Activated T-helper 1 cell treated with anti-CD3 and anti-CD28 coated beads, Interleukin-2, amount 50 U/mL, for 16 hours (primary cell): ENCODE measurements at places on chromosomes 16 and 17.
A peak's percentile ranks its signal among the peaks of the same experiment; 100 is the strongest.

GRCh38 chr16:82201351-82201750, 31.3 kb upstream of the MPHOSPH6 start:
- DNase-seq, result no peak

DNA sequence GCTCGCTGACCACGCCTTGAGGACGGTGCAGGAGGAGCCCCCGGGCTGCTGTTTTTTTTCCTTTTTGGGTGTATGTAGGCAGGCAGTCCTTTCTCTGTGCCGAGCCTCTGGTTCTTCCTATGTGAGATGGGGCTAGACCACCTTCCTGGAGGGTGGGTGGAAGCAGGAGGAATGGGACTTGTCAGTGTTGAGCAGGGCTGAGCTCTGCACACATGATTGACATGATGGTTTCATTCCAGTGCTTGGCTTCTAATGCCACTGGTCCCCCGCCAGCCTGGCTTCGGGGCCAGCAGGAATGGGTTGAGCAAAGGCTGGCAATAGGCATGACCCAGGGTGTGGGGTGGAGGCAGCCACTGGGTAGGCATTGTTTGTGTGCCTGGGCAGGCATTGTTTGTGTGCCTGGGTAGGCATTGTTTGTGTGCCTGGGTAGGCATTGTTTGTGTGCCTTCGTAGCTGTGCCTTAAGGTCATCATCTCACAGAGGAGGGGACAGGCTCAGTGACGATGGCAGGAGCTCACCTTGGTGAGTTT, 14.2 kb upstream of the ADCY7 start:
- no peak for DNase-seq

DNA sequence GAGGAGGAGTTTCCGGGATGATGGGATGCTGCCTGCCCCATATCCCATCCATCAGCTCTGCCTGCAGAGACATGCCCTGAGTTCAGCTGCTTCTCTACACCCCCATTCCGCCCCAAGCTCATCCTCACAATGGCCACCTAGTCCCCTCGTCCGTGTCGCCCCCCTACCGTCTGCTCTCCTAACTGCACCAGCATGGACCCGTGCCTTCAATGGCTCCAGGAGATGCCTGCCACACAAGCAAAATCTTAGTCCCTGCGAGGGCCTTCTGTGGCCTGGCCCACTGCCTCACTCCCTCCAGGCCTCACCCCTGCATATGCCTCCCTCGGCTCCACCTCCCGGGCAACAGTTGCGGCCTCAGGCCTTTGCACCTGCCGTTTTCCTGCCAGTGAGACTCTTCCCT, 1.8 kb upstream of the TELO2 start:
- DNase-seq, result no peak

GRCh38 chr16:85935391-85935973, 36.5 kb downstream of the IRF8 start:
- no peak for DNase-seq

DNA sequence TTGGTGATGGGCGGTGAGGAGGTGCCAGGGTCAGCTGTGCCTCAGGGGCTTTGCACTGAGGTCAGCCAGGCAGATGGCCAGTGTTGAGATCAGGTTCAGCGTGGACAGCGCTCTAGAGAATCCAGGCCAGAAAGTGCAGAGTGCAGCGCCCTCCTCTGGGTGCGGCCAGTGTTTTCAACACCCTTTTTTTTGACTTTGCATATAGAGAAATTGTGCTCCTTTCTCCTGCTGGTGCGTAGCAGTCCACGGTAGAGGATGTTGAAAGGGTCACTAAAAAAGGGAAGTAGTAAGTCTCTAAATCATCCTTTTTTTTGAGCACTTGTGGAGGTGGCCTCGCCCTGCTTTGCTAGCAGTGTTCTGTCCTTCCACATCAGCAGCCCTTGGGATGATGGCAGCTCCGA, 53.9 kb downstream of the BANP start:
- no peak for DNase-seq

DNA sequence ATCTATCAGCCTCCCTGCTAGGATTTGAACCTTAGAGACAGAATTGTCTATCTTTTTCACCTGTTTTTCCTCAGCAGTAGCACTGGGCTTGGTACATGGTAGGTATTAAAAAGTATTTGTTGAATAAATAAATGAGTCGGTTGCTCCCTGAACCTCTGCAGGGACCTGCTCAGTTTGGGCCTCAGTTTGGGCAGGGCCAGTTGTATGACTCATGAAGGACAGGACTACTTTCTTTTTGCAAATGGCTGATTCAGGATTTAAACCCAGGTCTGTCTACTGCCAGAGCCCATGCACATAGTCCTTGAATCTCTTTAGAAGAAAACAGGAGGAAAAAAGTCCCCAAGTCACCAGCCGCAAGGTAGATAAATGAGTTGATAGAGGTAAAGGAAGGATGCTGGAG, 3.1 kb downstream of the MMP2 start:
- DNase-seq, result no peak

DNA sequence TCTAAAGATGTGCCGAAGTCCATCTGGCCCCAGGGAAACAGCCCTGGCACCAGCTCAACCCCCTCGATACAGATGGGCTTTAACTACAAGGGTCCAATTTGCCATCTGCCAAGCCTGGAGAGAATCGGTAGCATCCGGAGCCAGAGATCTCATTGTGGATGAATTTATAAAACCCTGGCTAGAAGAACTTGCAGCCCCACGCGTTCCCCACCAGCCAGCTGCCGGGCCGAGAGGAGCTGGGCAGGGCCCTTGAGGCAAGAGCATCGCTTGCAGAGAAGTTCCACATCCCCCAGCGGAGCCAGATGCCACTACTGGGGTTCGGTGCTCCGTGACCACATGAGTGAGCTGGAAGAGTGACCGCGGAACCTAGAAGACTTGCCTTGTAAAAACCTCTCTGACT, 65.3 kb upstream of the NOL11 start:
- DNase-seq, result no peak

DNA sequence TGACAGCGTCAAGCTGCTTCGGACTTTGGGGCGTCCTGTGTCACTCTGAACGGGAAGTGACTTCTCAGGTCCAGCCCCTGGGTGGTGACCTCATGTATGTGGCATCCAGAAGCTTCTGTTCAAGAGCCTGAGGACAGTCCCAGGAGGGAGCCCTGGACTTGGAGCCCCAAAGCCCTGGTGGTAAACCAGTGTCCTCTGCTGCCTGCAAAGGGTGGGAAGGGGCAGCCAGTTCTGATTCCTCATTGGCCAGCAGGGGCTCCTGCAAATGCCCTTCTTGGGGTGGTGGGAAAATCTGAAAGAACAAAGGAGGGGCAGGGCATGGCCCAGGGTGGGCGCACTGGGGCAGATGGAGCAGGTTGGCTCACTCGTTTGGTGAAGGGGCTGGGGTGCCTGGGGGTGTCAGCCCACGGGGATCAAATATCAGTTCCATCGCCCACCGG, 1.6 kb downstream of the OSGIN1 start:
- no peak for DNase-seq

DNA sequence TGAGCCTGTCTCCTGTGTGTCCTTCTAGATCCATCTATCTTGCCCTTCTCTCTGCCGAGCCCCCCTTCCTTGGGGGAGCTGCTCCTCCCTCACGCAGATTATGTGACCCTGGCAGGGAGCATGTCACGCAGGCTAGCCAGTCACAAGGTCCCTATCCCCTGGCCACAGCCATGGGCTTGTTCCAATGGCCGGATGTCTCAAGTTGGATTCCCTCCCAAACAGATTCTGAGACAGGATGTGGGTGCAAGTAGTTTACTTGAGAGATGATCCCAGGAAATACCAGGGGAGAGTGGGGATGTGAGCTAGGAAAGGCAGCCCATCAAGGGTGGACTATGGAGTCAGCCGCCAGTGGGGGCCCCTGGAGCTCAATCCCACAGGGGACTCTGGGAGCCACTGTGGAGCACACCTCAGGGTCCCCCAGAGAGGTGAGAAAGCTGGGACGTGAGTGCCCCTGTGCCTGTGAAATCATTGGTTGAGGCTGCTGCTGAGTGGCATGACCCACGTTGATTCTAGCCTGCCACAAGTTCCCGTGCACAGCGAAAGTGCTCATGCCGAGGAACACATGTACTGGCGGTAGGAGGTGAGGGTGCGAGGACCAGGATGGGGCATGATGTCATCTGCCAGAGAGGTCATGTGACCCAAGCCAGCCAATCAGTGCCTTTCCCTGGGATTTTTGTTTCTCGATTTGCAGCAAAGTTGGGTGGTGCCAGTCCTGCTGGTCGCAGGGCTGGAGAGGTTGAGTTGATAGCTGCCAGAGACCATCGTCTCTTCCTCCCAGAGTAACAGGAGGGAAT, 6.4 kb upstream of the CRISPLD2 start:
- DNase-seq, result no peak

- no peak for DNase-seq
These were observed 6.6 kb downstream of the GSDMA start for GRCh38 chr17:39969375-39969774.

DNA sequence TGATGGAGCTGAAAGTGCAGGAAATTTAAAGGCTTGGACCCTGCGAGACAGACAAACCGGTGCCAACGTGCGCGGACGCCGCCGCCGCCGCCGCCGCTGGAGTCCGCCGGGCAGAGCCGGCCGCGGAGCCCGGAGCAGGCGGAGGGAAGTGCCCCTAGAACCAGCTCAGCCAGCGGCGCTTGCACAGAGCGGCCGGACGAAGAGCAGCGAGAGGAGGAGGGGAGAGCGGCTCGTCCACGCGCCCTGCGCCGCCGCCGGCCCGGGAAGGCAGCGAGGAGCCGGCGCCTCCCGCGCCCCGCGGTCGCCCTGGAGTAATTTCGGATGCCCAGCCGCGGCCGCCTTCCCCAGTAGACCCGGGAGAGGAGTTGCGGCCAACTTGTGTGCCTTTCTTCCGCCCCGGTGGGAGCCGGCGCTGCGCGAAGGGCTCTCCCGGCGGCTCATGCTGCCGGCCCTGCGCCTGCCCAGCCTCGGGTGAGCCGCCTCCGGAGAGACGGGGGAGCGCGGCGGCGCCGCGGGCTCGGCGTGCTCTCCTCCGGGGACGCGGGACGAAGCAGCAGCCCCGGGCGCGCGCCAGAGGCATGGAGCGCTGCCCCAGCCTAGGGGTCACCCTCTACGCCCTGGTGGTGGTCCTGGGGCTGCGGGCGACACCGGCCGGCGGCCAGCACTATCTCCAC, at the start of gene NOG:
TSS of gene NOG (plus strand) at position 54 of the 674 bp plus-strand sequence. CDS start at position 579, 525 bp downstream.
- no peak for DNase-seq

DNA sequence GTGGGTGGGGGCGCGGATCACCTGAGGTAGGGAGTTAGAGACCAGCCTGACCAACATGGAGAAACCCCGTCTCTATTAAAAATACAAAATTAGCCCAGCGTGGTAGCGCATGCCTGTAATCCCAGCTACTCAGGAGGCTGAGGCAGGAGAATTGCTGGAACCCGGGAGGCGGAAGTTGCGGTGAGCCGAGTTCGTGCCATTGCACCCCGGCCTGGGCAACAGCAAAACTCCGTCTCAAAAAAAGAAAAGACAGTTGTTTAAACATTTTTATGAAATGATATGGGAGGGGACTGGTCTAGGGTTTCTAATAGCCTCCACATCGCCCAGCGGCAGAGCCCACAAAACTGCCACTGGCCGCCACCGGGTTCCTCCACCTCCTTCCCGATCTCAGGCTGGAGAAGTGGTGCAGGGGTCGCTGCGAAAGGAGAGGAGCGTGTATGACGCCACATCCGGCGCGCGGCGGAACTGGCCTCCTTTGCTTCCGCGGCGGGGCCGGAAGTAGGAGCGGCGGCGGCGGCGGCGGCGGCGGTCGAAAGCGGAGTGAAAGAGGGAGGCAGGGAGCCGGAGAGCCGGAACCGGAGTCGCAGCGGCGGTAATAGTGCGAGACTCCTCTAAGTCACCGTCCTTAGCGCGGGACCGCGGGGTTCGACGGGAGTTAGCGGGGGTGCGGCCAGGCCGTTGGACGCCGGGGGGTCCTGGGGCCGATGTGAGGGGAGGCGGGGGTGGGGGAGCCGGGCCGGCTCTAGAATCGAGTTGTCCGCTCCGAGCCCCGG, at the start of gene PPP4C:
TSS of gene PPP4C (plus strand) at position 492 of the 773 bp plus-strand sequence. CDS start 384 bp downstream, outside the sequence.
- peak; percentile 85 for DNase-seq

GRCh38 chr16:85521552-85522307, 91.4 kb upstream of the GSE1 start:
- no peak for DNase-seq

DNA sequence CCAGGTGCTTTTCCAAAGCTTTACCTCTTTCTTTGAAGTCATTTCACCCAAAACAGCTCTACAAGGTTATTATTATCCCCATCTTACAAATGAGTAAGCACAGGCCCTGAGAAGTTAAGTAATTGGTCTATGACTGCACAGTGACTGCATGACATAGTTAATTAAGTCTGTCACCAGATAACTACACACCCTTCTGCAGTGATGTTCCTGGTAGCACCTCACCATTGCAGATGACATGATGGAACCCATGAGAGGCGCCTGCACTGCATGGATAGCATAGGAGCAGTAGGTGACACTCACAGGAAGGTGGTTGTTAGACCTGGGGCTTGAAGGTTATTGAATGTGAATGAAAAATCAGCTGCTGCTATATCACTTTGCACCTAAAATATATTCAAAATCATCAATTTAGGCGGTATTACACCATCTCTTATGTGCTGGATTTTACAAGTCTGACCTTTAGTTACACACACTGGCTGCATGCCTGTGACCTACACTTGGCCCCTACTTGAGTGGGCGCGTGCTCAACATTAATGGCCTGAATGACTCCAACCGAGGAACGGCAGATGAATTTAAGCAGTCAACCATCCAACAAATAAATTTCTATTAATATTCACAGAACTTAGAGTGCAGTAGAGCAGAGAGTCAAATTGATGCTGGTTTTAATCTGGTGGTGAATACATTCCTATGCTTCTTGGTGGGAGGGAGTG, 239.6 kb downstream of the CDH11 start:
- DNase-seq, result no peak

DNA sequence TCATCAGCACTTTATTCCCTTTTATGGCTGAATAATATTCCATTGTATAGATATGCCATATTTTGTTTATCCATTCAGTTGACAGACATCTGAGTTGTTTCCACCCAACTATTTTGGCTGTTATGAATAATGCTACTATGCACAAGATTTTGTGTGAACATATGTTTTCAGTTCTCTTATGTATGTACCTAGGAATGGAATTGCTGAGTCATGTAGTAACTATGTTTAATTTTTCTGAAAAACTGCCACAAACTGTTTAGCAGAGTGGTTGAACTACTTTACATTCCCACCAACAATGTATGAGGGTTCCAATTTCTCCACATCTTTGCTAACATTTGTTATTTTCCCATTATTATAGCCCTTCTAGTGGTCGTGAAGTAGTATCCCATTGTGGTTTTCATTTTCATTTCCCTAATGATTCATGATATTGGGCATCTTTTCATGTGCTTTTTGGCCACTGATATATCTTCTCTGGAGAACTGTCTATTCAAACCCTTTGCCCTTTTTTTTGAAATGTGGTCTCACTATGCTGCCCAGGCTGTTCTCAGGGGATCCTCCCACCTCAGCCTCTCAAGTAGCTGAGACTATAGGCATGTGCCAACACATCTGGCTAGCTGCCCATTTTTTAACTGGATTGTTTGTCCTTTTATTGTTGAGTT, 26.3 kb downstream of the SMURF2 start:
- DNase-seq, result no peak

GRCh38 chr16:71564335-71564967, 12.4 kb downstream of the TAT start:
- no peak for DNase-seq

GRCh38 chr16:3645504-3646347, 8.8 kb upstream of the DNASE1 start:
- no peak for DNase-seq

- DNase-seq, result no peak
These were observed 4.7 kb downstream of the SALL1 start for GRCh38 chr16:51146256-51146924.

- DNase-seq, result no peak
These were observed 5.2 kb upstream of the CDH11 start for GRCh38 chr16:65126845-65127624.

- DNase-seq, result no peak
These were observed 412.1 kb downstream of the RBFOX1 start for GRCh38 chr16:7744546-7745264.
